ENCODE measurements at places on chromosomes 12 and 14.
A peak's percentile ranks its signal among the peaks of the same experiment; 100 is the strongest.

GRCh38 chr12:41221491-41221890 lies 33.4 kb downstream of the PDZRN4 start:
- DNase-seq: no peak

DNA sequence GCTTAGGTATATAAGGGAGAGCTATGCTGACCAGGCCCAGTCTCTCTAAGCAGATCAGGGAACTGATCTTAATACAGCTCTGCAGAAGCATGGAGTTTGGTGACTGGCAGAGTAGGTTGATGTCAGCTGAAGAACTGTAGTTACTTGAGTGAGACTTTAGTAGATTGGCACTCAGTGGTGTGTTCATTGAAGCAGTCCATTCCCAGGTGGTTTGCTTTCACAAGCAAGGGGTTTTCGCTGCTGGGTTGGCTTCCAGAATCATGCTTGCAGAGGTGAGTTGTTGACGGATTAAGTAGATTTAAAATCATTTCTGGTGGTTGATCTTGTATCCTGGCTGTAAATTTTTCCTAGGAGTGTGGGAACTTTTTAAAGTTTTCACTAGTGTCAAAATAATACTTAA lies 6.5 kb upstream of the DHRS7 start:
- no peak for DNase-seq

GRCh38 chr12:96046543-96047228 lies 11.3 kb upstream of the LTA4H start:
- no peak for DNase-seq

DNA sequence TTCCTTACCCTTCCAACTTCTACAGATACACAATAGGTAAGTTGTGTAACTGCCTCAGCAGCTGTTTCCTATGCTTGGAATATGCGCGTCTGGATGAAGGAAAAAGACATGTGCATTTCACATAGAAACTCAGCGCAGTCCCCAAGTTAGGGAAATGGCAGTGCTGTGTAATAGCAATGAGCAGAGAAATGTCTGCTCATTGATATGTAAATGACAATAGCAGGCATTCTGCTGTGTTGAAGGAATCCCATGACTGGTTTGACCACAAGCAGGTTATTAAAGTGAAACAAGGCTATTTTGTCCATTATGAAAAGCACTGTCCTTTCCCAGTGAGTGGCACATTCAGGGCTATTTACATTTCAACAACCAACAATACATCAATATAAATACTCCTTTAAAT lies 106.6 kb downstream of the BTG1 start:
- no peak for DNase-seq

DNA sequence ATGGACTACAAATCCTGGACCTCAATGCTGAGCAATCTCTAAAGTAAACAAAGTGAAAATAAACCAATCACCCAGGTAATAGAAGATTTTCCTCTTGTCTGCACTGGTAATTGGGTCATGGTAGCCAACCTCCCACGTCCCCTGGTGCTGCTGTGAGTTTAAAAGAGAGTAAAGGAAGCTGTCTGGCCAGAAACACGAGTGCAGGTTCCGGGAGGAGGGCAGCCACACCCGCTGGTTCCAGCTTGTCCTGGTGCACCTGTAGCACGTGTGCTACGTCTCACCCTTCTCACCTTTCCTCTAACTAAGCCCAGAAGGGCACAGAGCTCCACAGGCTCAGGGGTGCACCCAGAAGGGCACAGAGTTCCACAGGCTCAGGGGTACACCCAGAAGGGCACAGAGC lies 5.4 kb downstream of the CRACR2A start:
- no peak for DNase-seq

DNA sequence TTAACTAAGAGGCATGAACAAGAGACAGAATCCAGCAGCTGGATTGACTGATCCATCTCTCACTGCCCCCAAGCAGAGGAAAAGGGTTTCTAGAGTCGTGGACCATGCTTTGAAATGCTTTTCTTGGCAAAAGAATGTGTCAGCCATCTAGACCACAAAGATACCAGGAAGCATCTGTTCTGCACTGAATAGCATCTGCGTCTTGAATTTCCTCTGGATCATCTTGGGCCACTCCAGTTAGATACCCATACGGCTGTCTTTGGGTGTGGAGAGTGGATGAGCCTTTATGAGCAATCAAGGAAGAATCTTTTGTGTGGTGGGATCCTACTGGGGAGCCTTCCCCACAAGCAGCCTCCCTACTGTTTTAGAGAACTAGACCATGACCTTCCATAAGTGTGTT lies 16.0 kb upstream of the RFX4 start:
- no peak for DNase-seq

DNA sequence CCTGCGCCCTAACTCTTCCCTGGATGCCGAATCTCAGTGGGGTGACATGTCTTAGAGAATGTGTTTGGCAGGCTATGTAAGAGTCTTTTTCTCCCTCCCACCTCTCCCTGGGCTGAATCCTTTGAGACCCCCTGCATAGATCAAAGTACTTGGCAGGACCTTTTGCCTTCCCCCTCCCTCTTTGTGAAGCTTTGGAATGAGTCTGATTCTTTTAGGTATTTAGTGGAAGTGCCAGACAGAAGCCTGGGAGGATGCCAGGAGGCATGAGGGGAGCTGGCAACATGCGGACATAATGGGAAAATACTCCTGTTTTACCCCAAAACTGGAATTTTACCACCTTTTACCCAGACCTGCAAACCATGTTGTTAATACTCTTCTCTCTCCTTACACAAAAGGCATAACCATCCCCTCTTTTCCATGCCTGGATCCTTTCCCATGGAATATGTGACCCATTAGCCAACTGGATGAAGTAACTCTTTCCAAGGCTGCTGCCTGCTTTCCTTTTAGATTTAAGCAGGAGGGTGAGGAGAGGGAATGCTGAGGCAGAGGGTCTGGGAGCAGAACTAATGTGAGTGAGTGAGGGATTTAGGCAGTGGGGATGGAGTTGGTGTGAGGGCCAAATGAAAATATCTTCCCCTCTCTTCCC lies 41.7 kb downstream of the TTLL5 start:
- DNase-seq: peak; percentile 29

- no peak for DNase-seq
Observed at GRCh38 chr12:13171921-13172859, 24.3 kb upstream of the EMP1 start.

Data from body of pancreas (tissue), 4 donors.